ENCODE measurements at places on chromosomes 6 and 20.

GRCh38 chr20:32803092-32803491, 16.7 kb upstream of the MAPRE1 start:
- no peak for DNase-seq

DNA sequence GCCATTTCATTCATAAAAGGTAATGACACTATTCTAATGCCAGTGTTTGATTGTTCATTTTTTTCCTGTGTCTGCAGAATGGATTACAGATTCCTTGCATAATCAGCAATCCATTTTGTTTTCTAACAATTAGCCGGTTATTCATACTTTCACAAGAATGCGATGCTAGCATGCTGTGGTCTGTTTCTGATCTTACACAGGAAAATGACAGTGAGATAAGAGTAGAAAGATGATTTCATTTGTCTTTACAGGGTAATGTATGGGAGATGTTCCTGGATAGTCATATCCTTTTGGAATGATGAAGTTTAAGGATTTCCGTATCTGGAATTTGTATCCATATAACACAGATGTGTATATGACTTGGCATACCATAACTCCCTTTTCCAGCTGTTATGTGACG, 207.3 kb downstream of the FARS2 start:
- no peak for DNase-seq

DNA sequence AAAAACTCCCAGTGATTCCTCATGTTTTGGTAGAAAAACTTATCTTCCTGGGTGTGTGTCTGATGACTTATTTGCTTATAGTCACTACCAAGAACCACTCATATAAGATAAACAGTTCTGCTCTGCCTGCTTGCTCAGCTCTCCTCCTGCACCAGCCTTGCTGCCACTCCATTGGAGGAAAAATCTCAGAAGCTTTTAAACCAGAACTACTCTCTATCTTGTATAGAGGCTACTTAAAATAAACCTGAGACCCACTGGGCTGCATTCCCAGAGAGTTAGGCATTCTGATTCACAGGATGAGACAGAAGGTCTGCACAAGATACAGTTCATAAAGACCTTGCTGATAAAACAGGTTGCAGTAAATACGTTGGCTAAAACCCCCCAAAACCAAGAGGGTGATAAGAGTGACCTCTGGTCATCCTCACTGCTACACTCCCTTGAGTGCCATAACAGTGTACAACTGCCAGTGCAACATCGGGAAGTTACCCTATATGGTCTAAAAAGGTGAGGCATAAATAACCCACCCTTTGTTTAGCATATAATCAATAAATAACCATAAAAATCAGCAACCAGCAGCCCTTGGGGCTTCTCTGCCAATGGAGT, 728.3 kb downstream of the EPHA7 start:
- DNase-seq, result no peak

- DNase-seq, result no peak
Observed at GRCh38 chr6:39599973-39600372, 125.2 kb downstream of the KIF6 start.

DNA sequence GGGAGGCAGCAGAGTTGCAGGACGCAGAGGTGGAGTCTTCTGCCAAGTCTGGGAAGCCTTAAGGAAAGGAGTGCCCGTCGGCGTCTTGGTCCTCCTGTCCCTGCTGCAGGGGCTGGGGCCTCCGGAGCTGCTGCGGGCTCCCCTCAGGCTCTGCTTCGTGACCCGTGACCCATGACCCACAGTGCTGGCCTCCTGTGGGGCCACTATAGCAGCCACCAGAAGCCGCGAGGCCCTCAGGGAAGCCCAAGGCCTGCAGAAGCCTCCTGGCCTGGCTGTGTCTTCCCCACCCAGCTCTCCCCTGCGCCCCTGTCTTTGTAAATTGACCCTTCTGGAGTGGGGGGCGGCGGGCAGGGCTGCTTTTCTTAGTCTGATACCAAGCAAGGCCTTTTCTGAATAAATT, 3.3 kb upstream of the COL9A3 start:
- no peak for DNase-seq
